Femur (tissue), 1 donor: ENCODE measurements at places on chromosomes 13 and 19.
A peak's percentile ranks its signal among the peaks of the same experiment; 100 is the strongest.

DNA sequence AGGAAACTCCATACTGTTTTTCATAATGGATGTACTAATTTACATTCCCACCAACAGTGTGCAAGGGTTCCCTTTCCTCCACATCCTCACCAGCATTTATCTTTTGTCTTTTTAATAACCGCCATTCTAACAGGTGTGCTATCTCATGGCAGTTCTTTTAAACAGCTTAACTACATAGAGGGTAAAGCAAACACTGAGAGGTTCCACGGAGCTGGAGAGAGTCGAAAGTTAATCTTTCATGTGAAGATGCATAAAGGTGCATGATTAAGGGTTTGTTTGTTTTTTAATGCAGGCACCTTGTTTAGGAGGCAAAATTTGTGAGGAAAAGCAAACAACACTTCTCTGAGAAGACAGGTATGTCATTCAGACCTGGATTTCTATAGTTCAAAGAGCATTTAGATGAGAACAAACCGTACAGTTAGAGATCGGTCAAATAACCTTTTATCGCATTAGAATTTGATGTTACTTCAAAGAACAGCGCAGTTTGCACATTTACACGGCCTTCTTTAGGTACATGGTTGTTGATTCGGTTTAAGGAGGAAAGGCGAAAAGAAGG lies 193.9 kb downstream of the RBM26 start:
- no peak for DNase-seq

DNA sequence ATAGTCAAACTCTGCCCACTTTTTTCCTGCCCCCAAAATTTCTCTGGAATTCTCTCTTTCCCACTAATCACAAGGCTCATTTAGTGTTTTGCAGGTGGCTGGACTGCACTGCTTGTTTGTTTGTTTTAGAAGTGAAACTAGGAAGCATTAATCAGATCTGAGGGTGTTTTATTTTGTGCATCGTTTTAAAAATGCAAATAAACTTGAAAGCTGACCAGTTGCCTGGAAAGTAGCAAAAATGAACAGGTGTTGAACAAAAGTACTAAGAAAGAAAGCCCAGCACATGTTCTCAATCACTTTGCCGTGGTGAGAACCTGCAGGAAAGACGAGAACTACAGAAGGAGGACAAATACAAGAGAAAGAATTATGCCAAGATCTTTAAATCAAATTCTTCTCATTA lies 365.5 kb downstream of the PCDH9 start:
- DNase-seq = no peak

GRCh38 chr13:40786568-40786996 lies 2.8 kb upstream of the SLC25A15 start:
- DNase-seq = no peak

- DNase-seq = no peak
These were observed 1020.0 kb upstream of the SLC10A2 start for GRCh38 chr13:104086210-104086609.

DNA sequence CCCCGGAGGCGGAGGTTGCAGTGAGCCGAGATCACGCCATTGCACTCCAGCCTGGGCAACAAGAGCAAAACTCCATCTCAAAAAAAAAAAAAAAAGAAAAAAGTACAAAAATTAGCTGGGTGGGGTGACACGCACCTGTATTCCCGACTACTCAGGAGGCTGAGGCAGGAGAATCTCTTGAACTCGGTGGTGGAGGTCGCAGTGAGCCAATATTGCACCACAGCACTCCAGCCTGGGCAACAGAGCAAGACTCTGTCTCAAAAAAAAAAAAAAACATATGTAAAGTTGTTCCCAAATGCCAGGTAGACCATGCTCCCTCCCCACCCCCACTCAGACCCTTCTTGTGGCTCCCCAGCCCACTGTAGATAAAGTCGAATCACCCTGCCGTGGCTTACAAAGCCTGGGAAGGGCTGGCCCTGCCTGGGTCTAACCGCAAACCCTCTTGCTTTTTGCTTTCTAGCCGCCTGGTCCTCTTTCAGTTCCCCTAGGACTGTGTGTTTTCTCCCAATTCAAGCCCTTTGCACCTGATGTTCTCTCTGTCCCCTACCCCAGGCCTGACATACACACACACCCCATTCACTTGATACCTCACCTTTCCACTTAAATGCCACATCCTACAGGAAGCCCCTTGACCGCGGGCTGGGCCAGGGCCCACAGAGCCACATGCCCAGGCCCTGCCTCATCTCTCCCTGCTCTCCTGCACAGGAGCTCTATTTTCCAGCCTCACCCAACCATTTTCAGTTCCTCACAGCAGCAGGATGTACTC lies 34.4 kb downstream of the MAP4K1 start:
- DNase-seq = no peak

GRCh38 chr13:62193919-62194318 lies 778.3 kb upstream of the PCDH20 start:
- DNase-seq = no peak

- peak; percentile 22 for DNase-seq
These were observed 4.8 kb downstream of the ZBTB7A start for GRCh38 chr19:4061683-4062418.

DNA sequence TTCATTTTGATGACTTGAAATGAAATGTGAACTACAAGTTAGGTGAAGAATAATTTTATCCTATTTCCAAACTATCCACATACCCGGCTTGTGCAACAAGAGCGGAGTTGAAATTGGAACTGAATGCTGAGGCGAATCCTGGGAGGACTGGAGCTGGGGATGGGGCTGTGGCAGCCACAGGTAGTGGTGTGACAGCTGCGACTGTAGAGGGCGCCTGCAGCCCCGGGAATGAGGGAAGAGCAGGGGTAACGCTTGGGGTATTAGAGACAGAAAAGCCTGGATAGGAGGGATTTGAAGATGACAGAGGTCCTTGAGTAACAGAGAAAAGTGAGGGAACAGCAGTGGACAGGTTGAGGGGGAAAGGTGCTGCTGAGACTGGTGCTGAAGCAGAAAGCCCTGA lies 22.0 kb upstream of the STOML3 start:
- DNase-seq = no peak

- peak; percentile 99 for DNase-seq
These were observed at the start of gene DAPK3 for GRCh38 chr19:3970808-3971598. DAPK3 (minus strand) TSS chr19:3971099; CDS start chr19:3969735, 1,364 bp downstream.

DNA sequence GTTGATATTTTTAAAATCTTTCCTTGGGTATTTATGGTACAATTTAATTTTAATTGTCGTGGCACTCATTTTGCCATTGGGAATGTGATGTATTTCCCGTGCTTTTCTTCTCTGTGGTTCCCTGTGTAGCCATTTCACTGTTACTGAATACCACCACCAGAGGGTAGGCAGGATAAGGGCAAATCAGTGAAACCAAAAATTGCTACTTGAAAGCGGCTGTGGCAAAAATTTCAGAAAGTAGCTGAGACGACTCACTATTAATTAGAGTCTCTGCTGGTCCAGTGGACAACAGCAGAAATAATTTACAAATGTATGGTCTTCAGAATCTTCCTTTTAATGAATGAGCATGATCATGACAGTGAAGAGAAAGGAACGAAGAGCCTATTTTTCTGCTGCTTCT lies 34.4 kb upstream of the MIR17HG start:
- peak; percentile 28 for DNase-seq

- peak; percentile 63 for DNase-seq
These were observed 18.6 kb downstream of the ITM2B start for GRCh38 chr13:48251611-48252081.

DNA sequence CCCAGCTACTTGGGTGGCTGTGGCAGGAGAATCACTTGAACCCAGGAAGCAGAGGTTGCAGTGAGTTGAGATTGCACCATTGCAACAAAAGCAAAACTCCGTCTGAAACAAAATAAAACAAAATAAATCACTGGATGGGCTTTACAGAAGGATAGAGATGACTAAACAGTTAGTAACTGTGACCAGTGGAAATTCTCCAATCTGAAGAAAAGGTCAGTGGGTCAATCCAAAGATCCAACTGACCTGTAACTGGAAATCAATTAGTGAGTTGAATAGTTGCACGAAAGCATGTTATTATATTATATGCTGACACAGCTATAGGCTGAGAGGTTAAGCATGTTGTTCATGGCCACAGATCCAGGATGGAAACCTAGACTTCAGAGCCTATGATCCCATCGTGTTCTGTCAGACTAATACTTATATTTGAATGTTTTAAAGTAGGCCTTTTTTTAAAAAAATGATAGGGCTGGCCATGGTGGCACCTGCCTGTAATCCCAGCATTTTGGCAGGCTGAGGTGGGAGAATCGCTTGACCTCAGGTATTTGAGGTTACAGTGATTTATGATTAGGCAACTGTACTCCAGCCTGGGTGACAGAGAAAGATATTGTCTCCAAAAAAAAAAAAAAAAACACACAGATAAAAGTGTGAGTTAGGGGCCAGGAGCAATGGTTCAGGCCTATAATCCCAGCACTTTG lies 1.4 kb downstream of the ECH1 start:
- no peak for DNase-seq

DNA sequence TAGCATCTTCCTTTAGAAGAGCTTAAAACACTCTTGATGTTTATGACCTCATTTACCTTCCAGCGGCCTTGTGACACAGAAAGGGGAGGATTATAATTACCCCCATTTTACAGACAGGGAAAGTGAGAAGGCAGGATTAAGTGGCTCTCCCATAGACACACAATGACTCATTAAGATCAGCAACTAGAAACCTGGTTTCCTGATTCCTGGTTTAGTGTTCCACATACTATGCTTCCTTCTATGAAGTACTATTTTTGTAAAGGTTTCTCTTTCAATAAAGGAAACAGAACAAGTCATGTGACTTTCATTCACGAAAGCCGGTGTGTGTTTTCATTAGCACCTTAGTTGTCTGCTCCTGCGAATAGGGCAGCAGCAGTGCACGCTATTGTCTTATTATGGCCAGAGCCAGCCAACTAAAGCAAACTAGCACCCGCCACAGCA lies 8.3 kb downstream of the IRS2 start:
- no peak for DNase-seq

GRCh38 chr13:98466634-98467236 lies 110.2 kb downstream of the STK24 start:
- no peak for DNase-seq

DNA sequence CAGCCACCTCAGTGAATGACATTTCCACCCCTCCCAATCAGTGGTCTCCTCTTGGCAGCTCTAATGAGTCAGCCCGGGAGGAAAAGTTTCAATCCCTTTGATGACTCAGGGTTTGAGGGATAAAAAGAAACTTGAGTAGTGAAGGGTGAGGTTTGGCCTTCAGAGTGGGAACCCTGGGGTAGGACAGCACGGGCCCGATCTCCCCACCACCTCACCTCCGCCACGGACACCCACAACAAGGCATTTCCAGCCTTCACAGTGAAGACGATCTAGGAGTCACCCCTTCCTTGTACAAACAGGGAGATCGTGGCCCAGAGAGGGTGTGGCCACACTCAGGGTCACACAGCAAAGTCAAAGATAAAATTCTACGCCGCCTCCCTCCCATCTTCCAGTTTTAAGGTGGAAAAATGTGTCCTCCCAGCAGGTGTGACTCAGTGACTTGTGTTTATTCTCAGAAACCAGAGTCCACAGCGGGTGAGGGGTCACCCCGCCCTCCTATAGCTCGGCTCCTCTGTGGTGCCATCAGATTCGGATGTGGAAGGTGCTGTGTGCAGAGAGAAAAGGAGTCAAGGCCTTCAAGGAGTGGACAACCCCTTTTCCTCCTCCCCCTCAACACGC lies 12.3 kb downstream of the CIB3 start:
- DNase-seq = no peak

DNA sequence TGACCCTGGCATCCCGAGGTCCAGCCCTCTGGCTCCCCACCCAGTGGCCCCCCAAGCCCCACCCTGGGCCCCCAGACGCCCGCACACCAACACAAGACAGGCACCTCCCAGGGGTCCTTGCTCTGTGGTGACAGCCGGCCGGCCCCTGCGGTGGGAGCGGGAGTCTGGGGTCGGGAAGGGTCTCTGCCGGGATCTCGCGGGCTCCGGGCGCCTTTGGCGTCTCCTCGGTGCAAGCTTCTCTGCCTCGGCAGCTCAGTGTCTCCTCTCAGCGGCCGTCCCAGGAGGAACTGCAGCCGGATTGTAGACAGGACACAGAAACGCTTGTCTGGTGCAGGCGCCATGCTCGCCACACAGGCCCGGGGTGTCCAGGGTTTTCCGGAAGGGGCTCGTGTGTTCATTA lies 43.7 kb downstream of the TMEM255B start:
- no peak for DNase-seq

GRCh38 chr19:21023901-21024300 lies 3.4 kb downstream of the ZNF430 start:
- DNase-seq = no peak

GRCh38 chr13:98528663-98529064 lies 48.2 kb downstream of the STK24 start:
- no peak for DNase-seq

GRCh38 chr13:110400786-110401533 lies 93.9 kb downstream of the COL4A2 start:
- DNase-seq = peak; percentile 52

GRCh38 chr13:28622286-28622685 lies 36.6 kb upstream of the POMP start:
- no peak for DNase-seq

DNA sequence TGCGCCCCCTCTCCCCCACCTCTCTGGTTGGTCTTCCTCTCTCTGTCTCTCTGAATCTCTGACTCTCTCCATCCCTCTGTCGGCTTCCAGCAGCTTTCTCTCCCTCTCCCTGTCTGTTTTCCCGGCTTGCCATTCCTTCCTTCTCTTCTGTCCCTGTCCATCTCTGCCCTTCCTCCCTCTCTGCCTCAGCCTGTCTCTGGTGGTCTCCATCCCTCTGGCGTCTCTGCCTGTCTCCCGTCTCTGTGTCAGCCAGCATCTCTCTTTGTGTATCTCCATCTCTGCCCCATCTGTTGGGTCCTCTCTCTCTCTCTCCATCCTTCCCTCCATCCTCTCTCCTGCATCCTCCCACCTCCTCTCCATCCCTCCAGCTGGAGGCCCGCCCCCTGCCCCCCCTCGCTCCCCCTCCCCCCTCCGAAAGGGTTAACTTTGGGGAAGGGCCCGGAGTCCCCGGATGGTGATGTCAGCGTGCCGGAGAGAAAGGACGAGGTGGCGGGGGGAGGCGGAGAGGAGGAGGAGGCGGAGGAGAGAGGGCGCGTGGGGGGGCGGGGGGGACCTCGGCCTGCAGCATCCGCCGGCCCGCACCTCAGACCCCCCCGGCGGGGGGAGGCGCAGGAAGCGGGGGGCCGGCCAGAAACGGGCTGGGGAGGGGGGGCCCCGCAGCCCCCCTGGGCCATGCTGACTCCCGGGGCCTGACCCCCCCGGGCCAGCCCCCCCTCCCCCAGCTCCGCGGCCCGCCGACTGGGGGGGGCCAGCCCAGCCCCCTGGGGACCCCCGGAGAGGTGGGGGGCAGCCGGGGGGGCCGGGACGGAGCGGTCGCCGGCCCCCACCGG lies at the start of gene BRSK1:
Gene BRSK1 (plus strand): TSS at position 450 of the 830 bp plus-strand sequence. CDS start 446 bp downstream, outside the sequence.
- DNase-seq = peak; percentile 87

- DNase-seq = no peak
These were observed 56.4 kb downstream of the ZNF568 start for GRCh38 chr19:36972571-36972970.
